ENCODE measurements at places on chromosomes 5 and 9.

GRCh38 chr9:94639061-94639998 lies at the start of gene FBP1:
Gene FBP1 (minus strand): TSS chr9:94639518. CDS start chr9:94639310, 208 bp downstream.
- DNase-seq, result no peak

- no peak for DNase-seq
These were observed 30.5 kb upstream of the IL13 start for GRCh38 chr5:132627470-132627869.

DNA sequence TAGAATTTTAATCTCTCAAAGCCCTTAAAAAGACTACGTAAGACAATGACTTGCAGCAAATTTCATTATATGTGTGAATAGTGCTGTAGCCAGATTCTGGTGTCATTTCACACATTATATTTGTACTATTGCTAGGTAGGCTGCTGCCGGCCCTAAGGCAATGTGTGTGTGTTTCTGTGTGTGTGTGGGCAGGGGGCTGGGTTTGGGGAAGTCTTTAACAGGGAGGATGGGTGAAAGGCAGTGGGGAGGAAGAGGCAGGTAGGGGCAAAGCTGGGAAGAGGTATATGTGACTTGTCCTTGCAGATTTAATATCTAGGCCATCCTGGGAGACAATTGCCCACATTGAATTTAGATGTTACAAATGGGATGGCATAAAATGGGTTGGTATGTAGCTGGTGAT lies 130.8 kb downstream of the MACIR start:
- no peak for DNase-seq

GRCh38 chr9:14748373-14748772 lies 25.8 kb upstream of the CER1 start:
- no peak for DNase-seq

All from hepatic stellate cell (primary cell).